Effector memory CD4-positive, alpha-beta T cell (primary cell): ENCODE measurements at places on chromosomes 6 and 20.

DNA sequence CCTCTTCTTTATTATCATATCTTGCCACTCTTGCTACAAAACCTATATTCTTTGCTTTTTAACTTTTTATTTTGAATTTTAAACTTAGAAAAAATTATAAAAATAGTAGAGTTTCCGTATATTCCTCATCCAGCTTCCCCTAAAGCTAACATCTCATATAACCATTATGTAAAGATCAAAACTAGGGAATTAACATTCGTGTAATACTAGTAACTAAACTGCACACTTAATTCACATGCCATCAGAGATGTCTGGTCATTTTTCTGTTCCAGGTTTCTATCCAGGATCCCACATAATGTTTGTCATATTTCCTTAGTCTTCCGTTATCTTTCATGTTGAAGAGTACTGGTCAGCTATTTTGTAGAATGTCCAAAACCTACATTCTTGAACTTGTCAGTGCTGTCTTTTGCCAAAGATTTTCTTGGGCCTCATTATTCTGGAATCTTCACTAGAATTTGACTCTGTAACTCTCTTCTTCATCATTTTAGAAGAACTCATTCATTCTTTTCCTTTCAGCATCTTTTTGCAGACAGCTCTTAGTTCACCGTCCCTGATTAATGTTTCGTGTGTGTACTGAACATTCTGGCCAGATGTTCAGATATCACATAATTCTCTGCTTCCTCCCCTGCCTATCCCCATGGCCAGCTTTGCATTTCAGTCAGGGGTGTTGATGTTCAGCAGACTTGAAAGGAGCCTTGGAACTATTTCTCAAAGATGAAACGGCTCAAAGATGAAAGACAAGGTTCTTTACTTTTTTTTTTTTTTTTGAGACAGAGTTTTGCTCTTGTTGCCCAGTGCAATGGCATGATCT is 9.4 kb downstream of the CTNNBL1 start:
- no peaks in the 10 kb centered on the region for H3K4me1 ChIP-seq
- H3K4me3 ChIP-seq: no peak overlapping the region
- no peaks in the 10 kb centered on the region for H3K27me3 ChIP-seq

DNA sequence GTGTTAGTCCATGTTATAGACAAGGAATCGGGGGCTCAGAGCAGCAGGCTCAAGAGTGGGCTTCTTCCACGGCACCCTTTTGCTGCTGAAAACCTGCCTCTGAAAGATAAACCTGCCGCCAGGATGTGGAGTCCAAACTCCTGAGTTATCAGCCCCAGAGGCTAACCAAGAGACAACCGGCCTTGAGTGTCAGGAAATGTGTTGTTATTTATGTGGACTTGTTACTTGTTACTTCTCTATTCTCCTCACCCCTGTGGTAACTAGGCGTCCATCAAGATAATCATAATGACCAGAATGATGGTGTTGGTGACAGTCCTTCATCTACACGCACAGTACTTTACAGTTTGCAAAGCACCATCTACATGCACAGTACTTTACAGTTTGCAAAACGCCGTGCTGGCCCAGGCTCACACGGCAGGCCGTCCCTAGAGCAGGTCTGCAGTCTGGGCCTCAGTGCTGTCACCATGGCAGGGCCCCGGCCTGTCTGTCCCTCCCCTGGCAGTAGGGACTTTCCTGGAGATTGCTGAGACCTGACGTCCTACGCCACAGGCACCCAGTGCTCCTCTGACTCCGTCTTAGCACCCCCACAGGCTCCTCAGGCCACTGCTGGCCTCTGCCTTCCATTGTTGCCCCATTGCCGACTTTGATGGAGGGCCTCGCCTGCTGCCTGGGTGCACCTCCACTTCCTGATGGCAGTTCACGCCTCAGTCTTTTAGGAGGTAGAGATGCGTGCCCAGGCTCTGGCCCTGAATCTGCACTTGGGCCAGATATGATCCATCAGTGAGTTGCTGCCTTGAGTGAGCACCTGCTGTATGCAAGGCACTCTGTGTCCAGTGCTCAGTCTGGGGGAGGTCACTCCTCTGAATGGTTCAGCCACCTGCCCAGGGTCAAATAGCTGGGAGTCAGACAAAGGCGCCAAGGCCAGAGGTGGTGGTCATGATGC is 9.1 kb upstream of the BPIFB4 start:
- no peak overlapping the region for H3K4me3 ChIP-seq
- H3K27me3 ChIP-seq: no peaks in the 10 kb centered on the region
- no peak for DNase-seq
- no peaks in the 10 kb centered on the region for H3K4me1 ChIP-seq

DNA sequence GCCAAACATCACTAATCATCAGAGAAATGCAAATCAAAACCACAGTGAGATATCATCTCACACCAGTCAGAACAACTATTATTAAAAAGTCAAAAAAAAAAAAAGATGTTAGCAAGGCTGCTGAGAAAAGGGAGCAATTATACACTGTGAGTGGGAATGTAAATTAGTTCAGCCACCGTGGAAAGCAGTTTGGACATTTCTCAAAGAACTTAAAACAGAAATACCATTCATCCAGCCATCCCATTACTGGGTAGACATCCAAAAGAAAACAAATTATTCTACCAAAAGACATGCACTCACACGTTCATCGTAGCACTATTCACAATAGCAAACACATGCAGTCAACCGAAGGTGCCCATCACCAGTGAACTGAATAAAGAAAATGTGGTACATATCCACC is 213.9 kb downstream of the TTLL2 start:
- no peak overlapping the region for H3K4me3 ChIP-seq
- no peaks in the 10 kb centered on the region for H3K27me3 ChIP-seq
- no peak for DNase-seq
- H3K27ac ChIP-seq: no peak overlapping the region

- no peak overlapping the region for H3K4me3 ChIP-seq
- no peaks in the 10 kb centered on the region for H3K36me3 ChIP-seq
- no peak for DNase-seq
Observed at GRCh38 chr6:115768500-115768899, 292.2 kb downstream of the FRK start.

DNA sequence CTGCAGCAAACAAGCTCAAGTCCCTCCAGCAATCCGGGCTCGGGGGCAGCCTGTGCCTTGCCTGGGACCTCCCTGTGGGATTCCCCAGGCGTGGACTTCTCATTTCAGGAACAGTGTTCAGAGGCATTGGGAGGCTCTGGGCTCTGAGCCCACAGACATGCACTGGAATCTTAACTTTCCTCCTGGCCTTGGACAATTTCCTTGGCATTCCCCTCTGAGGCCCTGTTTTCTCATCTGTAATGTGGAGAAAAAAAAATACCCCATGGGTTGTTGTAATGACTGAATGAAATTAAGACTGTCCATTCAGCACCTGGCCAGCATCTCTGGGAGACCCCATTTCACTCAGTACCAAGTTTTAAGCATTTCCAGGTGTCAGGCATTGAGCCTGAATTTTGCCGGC is 17.6 kb downstream of the BPIFB4 start:
- H3K27me3 ChIP-seq: no peaks in the 10 kb centered on the region
- no peak overlapping the region for H3K4me3 ChIP-seq
- no peak overlapping the region for H3K27ac ChIP-seq

- H3K4me1 ChIP-seq: no peaks in the 10 kb centered on the region
- no peaks in the 10 kb centered on the region for H3K36me3 ChIP-seq
- H3K4me3 ChIP-seq: no peak overlapping the region
- no peaks in the 10 kb centered on the region for H3K27me3 ChIP-seq
- DNase-seq: no peak
Observed at GRCh38 chr6:68754681-68755213, 119.7 kb downstream of the ADGRB3 start.

DNA sequence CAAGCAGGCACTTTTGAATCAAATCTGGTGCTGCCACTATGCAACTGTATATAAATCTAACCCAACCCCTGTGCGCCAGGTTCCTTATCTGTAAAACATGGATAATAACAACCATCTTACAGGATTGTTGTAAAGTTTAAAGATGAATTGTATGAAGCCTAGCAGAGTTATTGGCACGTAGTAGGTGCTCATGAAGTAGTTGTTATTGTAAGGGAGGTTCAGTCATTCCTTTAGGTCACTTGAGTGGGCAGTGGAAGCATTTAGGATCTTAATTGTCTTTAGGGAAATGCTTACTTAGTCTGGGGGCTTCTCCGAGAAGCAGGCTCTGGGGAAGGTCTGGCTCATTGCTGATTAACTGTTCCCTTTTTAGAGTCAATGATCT is 29.8 kb upstream of the PKIG start:
- H3K27ac ChIP-seq: no peak overlapping the region
- no peaks in the 10 kb centered on the region for H3K27me3 ChIP-seq
- DNase-seq: no peak
- no peaks in the 10 kb centered on the region for H3K4me1 ChIP-seq
